Gastrocnemius medialis (tissue), 4 donors: ENCODE measurements at places on chromosomes 2 and 18. TPM values are rescaled to one million over a fixed set of nuclear protein-coding genes. Genes with fewer than 3 reads are reported as not detected.

DNA sequence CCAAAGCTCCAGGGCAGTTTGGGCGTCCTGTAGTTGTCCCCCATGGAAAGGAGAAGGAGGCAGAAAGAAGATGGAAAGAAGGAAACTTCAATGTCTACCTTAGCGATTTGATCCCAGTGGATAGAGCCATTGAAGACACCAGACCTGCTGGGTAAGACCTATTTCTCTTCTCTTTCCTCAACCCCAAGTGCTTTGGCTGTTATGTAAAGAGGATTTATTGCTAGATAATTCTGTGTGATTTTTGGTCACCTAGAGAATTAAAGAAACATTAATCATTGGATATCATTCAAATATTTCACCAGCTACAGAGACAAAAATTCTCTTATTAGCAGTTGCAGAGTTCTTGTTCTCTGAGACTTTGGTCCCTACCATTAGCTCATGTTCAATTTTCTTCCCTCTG is 1.9 kb downstream of the GALNT5 start:
- DNase-seq: no peak

DNA sequence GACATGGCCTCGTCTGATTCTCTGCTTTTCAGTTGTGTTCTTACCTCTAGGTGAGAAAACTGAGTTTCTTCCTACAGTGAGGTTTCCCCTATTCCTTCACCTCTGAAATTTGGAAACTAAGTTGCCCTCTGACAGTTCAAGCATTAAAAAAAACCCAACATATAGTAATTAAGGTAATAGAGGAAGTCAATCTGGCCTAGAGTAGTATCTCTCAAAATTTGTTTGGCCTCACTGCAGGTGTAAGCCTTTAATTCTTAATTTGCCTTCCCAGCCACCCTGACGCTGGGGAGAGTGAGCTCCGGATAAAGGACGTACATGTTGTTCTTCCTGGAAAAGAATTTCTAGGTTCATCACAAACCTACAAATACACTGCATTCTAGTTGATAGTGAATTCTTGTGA is 1.4 kb downstream of the CAD start:
- DNase-seq: no peak

GRCh38 chr18:78892177-78892576 is 87.4 kb upstream of the SALL3 start:
- DNase-seq: no peak

HMSD gene
- total RNA-seq: not detected

NAT8 gene
- not detected for total RNA-seq

IL1RL1 gene
- 0.82 TPM for total RNA-seq
